ENCODE measurements at places on chromosomes 1 and 21.

- no peak for DNase-seq
Observed at GRCh38 chr21:35427320-35428000, 378.4 kb upstream of the RUNX1 start.

- no peak for DNase-seq
Observed at GRCh38 chr21:45016406-45017038, 57.9 kb upstream of the ADARB1 start.

- no peak for DNase-seq
Observed at GRCh38 chr1:85085417-85085816, 37.1 kb upstream of the MCOLN3 start.

- no peak for DNase-seq
Observed at GRCh38 chr1:1361982-1362423, 3.6 kb upstream of the MXRA8 start.

GRCh38 chr21:22250355-22250754 is 1252.1 kb downstream of the NCAM2 start:
- DNase-seq: no peak

Data from hematopoietic multipotent progenitor cell treated with erythropoietin and hydrocortisone succinate and interleukin-3 and kit ligand, for 4 days (in vitro differentiated cells).